ENCODE measurements at places on chromosomes 4 and X. TPM values are rescaled to one million over a fixed set of nuclear protein-coding genes. Genes with fewer than 3 reads are reported as not detected.

GRCh38 chrX:97828471-97828870 lies 944.8 kb downstream of the RPA4 start:
- DNase-seq, result no peak

GRCh38 chr4:37892641-37893040 lies 1.8 kb downstream of the TBC1D1 start:
- DNase-seq, result peak; percentile 78

GRCh38 chr4:136939781-136940180 lies 592.5 kb downstream of the PCDH18 start:
- DNase-seq, result no peak

GRCh38 chrX:14027036-14027435 lies 2.7 kb downstream of the GEMIN8 start:
- DNase-seq, result no peak

- DNase-seq, result no peak
Observed at GRCh38 chrX:16290997-16291396, 123.7 kb downstream of the MAGEB17 start.

- DNase-seq, result no peak
Observed at GRCh38 chr4:76729980-76730379, 168.0 kb downstream of the SOWAHB start.

GRCh38 chrX:769796-770195 lies 139.2 kb downstream of the SHOX start:
- DNase-seq, result no peak

SYTL5 gene
- not detected for total RNA-seq
